ENCODE measurements at places on chromosomes 12 and 14.

GRCh38 chr14:93137864-93138263, 22.1 kb upstream of the ITPK1 start:
- peak; percentile 76 for DNase-seq

GRCh38 chr12:3891201-3891600, 18.0 kb upstream of the PARP11 start:
- no peak for DNase-seq

DNA sequence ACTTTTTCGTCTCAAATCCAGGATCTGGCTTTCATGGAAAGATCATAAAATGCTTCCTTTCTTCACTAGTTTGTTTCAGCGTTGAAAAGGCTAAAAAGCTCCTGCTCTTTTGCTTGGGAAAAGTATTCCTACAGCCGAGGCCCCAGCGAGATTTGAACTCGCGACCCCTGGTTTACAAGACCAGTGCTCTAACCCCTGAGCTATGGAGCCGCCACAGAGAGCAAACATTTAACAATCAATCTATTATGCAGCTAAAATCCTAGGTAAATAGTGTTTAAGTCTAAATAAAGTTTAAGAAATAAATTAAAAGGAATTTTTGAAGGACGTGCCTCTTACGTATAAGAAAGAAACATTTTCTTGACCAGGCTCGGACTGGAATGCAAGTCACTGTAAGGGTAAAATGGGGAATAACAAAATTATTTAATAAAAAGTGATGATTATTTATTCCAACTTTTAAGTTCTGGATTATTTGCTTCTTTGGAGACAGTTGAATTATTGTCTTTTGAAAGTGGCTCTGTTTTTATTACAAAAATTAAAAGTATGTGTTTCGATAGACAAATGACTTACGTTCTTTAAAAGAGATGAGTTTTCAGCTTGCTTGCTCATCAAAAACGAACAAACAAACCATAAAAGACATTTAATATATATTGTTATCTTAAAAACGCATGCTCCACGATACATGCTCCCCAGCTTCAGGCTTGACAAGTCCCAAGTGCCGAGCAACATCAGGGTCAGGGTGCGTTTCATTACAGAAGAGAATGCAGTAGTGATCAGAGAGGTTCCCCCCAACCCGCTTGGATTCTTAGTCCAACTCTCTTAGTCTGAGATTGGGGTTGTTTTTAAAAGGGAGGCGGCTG, 10.2 kb downstream of the OR6S1 start:
- no peak for DNase-seq

DNA sequence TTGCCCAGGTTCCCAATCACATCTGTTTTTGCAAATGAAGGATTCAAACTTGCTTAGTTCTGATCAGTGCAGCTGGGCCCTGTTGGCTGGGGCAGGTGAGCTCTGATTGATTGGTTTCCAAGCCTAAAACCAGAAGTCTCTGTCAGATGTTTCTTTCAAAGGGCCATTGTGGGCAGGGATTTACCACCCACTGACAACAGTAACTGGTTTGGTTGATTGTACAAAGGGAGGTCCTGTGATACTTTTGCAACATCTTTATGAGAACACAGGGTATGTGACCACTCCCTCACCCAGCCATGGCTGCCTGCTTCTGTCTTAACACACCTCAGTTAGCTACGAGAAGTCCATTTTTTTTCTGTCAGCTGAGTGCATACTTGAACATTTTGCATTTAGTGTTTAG, 184.1 kb downstream of the FLRT2 start:
- no peak for DNase-seq

DNA sequence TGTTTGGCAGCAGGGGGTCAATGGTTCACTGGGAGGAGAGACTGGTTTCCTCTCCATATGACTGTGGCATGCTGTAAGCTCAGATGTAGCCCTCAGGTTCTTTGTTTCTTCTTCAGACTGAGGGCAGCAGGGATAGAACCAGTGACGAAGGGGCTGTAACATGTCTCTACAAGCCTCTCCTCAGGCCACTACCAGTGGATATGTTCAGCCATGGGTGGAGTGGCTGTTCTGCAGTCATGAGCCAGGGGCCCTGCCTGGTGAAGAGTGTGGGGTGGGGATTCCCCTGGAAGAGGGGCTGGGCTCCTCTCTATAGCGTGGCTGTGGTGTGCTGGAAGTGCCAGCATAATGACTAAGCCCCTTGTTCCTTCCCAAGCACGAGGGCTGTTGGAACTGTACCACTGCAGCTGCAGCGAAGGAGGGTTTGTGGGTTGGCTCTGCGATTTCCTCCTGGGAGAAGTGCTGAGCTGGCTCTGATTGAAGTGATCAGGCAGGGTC, 55.8 kb downstream of the CMAS start:
- no peak for DNase-seq

GRCh38 chr14:75434138-75434889, 6.5 kb downstream of the JDP2 start:
- no peak for DNase-seq

DNA sequence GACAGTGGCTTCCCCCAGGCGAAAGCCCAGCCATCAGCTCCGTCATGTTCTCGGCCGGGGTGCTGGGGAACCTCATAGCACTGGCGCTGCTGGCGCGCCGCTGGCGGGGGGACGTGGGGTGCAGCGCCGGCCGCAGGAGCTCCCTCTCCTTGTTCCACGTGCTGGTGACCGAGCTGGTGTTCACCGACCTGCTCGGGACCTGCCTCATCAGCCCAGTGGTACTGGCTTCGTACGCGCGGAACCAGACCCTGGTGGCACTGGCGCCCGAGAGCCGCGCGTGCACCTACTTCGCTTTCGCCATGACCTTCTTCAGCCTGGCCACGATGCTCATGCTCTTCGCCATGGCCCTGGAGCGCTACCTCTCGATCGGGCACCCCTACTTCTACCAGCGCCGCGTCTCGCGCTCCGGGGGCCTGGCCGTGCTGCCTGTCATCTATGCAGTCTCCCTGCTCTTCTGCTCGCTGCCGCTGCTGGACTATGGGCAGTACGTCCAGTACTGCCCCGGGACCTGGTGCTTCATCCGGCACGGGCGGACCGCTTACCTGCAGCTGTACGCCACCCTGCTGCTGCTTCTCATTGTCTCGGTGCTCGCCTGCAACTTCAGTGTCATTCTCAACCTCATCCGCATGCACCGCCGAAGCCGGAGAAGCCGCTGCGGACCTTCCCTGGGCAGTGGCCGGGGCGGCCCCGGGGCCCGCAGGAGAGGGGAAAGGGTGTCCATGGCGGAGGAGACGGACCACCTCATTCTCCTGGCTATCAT, 663 bp downstream of the PTGER2 start:
- DNase-seq, result peak; percentile 58

GRCh38 chr14:32050878-32051277, 26.2 kb upstream of the ARHGAP5 start:
- DNase-seq, result no peak

GRCh38 chr14:77573964-77574363, 42.5 kb downstream of the SPTLC2 start:
- DNase-seq, result no peak

DNA sequence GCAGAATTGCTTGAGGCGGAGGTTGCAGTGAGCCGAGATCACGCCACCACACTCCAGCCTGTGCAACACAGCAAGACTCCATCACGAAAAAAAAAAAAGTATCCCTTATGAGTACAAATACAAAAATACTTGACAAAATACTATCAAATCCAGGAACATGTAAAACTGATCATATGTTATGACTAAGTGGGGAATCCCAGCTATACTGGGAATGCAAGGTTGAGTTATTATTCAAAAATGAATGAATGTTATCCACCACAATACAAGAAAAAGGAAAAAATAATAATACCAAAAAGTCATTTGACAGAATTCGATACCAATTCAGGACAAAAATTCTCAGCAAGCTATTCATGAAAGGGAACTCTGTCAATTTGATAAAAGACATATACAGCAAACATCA, 32.6 kb downstream of the MOK start:
- no peak for DNase-seq

DNA sequence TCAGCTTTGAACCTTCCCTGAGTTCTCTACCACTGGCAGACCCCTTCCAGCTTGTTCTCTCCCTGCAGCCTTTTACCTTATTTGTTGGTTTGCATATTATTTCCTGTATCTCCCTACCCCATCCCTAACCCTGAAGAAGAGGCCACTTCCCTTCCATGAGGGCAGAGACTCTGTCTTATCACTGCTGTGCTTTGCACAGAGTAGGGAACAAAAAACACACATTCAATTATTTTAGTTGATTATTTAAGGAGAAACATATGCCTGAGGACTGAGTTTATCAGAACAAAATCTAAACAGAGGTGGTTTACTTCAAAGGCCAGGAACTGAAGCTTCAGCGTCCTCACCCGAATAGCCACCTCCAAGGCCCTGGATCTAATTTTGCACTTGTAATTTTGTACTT, 111.7 kb upstream of the RFLNA start:
- no peak for DNase-seq

DNA sequence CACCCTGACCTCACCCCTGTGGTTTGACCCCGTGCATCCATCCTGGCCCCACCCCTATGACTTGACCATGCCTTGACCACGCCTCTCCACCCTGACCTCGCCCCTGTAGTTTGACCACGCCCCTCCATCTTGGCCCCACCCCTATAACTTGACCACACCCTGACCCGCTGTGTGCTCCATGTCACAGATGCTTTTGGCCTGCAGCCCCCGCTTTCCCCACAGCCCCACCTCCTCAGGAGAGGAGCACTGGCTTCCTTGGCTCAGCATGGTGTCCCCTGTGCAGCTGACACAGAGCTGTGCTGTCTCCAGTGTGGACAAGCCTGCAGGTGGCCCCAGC, 269.9 kb upstream of the SFSWAP start:
- no peak for DNase-seq

DNA sequence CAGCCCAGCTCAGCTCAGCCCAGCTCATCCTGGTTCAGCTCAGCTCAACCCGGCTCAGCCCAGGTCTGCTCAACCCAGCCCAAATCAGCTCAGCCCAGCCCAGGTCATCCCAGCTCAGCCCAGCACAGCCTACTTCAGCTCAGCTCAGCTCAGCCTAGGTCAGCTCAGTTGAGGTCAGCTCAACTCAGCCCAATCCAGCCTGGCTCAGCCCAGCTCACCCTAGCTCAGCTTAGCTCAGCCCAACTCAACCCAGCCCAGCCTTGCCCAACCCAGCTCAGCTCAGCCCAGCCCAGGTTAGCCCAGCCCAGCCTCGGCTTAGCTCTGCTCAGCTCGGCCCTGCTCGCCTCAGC, 332.3 kb downstream of the TMEM121 start:
- DNase-seq, result no peak

DNA sequence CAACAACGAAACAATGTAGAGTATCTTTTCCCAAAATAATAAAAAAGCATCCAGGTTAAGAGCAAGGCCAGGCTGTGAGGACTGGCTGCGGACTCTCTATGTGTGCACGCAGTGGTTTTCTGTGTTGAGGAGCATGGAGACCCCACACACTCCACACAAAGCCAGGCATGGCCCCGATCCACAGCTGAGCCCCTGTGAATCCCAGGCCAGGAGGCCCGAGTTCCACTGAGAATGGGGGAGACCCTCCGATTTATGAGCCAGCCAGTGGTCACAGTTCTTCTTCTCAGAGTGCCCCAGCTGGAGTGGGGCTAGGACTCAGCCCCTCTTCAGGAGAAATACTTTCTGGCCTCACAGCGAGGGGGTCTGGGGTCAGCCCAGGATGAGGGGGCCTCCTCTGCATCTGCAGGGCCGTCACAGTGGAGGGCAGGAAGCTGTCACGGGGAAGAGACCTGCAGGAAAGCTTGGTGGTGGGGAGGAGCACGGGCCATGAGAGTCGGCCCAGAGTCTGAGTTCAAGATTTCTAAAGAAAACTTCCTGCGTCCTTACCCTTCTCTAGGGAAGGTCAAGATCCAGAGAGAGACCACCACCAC, 20.1 kb downstream of the NCKAP5L start:
- no peak for DNase-seq

GRCh38 chr12:131835616-131836171, 7.5 kb downstream of the MMP17 start:
- DNase-seq, result no peak

DNA sequence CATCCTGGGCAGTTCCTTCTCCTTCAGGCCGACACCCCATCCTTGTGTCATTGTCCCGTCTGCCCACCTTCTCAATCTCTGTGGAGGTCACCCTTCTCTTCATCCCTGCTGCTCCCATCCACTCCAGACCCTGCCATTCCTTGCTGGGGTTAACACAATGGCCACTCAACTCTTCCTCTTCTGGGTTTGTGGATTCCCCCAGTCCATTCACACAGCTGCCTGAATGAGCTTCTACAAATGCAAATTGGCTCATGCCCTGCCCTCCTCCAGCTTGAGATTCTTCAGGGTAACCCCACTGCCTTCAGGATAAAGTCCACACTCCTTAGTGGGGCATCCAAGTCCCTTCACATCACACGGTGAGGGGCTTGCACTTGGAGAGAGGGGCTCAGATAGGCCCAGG, 17.2 kb upstream of the PRMT8 start:
- no peak for DNase-seq

DNA sequence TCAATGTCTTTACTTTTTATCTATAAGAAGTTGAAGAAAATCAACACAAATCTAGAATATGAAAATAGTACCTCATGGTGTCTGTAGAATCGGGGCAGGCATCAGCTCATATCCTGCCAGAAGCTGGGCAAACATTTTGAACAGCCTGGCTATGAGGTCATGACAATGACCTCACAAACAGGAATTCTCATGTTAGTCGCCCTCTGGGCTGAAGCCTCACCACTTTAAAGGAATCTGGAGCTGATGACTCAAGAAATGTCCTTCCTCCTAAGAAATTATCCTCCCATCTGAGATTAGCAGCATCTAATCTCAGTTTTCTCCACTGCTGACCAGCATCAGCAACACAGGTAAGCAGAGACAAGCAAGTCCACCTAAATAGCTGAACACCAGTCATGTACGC, 27.1 kb downstream of the CLIP1 start:
- no peak for DNase-seq

DNA sequence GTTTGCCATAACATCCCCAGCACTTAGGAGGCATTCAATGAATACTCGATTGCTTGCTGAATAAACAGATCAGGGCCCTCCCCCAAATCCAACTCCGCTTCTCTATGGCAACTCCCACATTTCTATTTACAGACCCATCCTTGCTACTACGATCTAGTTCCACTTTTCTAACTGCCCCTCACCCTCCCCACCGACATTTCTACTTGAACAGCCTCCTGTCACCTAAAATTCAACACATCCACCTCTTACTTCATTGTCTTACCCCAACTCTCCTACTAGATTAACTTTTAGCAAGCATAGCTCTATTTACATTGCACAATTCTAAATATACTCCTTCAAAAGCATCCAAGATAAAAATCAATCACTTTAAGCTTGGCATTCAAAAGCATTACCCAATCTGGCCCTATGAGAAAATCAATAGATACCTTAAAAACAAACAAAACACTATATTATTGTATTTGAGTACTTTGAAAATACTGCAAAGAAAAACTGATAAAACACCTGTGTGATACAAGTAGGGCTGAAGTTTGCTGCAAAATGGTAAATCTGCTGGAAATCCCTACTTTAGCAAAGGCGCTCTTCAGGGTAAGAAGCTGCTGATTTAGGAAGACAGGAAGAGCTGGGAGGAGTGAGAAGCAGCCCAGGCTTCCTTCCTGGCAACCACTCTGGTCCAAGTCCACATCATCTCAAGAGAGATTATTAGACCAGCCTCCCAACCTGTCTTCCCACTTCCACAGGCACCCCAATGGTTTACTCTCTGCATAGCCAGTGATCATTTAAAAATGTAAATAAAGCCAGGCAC, 96.4 kb downstream of the HECTD4 start:
- no peak for DNase-seq
